ENCODE measurements at places on chromosomes 1 and 21.

- DNase-seq: no peak
Observed at GRCh38 chr1:9569267-9569666, 19.4 kb upstream of the TMEM201 start.

DNA sequence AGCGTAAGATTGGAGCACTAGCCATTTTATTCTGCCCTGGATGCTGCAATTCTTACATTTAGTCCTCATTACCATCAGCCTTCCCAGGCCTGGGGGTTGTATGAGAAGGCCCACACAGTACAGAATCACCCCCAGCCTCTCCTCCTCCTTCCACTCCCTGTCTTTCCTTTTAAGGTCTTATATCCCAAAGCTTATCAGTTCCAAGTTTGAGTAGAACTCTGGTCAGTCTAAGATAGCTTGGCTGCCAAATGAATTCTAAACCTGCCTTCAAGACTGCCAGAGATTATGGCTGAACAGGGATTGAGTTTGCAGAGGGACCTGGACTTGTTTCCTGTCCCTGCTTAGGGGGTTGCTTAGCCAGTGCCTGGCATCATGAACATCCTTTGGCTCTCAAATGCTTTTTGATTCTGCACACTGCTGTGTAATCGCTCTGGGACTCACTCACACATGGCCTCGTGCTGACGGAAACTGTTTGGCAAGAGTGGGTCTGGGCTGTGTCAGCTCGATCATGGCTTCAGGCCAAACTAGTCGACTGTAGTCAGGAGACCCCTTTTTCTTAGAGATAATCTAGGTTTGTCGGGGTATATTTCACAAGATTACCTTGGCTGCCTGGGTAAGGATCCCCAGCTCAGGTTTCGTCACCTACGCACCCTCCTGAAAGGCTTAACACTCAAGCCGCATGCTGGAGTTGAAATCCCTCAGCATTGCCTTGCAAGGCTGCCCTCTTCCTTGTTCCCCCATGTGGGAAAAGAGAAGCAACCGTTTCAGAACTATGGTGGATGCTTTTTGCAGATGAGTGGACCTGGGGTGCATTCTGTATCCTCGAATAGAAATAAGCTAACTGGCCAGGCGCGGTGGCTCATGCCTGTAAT, 252.6 kb downstream of the NFIA start:
- no peak for DNase-seq

GRCh38 chr1:198797656-198798055, 158.8 kb downstream of the PTPRC start:
- no peak for DNase-seq

- no peak for DNase-seq
Observed at GRCh38 chr1:31580513-31580870, 4.2 kb downstream of the TINAGL1 start.

DNA sequence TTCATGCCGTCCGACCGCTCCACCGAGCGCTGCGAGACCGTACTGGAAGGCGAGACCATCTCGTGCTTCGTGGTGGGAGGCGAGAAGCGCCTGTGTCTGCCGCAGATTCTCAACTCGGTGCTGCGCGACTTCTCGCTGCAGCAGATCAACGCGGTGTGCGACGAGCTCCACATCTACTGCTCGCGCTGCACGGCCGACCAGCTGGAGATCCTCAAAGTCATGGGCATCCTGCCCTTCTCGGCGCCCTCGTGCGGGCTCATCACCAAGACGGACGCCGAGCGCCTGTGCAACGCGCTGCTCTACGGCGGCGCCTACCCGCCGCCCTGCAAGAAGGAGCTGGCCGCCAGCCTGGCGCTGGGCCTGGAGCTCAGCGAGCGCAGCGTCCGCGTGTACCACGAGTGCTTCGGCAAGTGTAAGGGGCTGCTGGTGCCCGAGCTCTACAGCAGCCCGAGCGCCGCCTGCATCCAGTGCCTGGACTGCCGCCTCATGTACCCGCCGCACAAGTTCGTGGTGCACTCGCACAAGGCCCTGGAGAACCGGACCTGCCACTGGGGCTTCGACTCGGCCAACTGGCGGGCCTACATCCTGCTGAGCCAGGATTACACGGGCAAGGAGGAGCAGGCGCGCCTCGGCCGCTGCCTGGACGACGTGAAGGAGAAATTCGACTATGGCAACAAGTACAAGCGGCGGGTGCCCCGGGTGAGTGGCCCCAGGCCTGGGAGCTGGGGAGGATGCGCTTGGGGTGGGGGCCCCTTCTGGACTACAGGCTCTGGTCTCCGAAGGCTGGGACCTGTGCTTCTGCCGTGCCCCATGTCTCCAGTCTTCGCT, 1.1 kb downstream of the SKI start:
- DNase-seq: no peak

- no peak for DNase-seq
Observed at GRCh38 chr1:66357478-66358197, 176.3 kb upstream of the SGIP1 start.

DNA sequence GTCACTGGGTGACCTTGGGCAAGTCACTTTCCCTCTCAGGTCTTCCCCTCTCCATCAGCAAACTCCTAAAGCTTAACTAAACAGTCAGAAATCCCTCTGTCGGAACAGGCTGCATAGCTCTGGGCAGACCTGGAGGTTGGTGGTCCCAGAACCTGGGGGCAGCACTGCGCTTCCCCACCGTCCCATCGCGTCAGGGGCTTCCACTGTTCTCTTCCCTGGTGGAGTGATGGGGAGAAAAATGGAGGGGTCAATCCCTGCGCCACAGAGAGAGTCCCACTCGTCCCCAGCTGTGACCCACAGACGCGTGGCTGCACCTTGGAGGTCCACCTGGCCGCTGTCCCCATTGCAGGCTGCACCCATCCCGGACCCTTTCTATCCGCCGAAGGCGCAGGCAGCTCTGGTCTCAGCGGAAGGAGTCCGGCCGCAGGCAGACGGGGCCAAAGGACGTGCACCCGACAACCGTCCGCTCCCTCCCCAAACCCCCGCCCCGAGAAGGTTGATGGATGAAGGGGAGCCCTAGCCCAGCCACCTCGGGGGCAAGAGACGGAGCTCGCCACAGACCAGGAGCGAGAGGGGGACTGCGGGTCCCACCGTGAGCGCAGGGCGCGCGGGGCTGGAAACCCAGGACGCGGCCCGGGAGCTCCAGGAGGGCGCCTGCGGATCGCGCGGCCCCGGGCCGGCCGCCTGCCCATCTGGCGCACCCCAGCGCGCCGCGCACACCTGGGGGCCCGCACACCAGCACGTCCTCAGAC, 588 bp upstream of the WNT3A start:
- no peak for DNase-seq

DNA sequence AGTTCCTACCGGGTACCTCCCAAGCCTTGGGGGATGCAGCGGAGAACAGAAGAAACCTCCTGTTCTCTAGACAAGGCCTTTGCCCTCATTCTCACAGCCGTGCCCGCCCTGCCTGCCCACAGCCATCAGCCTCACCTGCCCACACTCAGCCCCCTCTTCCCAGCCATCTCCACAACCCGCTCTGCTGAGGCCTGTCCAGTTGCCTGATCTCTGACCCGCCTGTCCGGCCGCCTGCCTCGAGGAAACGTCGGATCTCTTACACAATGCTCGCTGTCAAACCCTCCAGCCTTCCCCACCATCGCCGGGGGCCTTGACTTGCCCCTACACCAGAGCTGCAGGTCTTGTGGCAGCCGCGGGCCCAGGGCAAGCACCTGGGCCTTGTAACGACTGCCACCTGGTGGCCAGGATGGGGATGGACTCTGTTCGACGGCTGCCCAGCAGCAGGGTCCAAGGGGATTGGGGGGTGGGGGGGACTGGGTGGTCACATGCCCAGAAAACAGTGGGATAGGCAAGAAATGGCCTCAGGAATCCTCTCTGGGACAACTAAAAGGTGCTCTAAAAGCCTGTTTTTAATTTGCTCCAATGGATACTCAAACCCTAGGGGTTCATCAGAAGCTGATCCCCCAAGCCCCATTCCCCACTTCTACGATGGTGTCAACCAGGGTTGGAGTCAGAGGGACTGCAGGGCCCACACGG, 31.0 kb downstream of the SLC45A1 start:
- DNase-seq: no peak

DNA sequence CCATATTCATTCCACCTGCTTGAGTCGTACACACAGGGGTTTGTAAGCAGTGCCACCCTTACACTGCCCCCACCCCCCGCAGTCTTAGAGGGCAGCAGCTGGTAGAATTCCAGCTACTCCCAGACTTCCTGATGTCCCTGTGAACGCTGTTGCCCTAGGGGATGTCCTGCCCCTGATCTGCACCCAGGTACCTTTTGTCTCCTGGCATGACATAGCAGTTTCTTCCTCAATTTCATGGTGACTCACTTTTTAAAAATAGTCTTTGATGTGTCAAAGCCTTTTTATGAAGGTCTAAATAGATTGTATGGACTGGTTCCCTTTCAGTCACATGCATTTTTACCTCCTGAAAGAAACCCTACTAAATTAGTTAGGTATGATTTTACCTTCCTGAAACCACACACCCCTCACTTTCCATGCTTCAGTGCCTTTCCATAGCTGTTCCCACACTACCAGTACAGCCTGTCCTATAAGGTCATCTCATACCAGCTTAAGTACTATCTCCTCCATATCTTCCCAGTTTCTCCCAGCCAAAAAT, 76.4 kb downstream of the ST3GAL3 start:
- DNase-seq: no peak

DNA sequence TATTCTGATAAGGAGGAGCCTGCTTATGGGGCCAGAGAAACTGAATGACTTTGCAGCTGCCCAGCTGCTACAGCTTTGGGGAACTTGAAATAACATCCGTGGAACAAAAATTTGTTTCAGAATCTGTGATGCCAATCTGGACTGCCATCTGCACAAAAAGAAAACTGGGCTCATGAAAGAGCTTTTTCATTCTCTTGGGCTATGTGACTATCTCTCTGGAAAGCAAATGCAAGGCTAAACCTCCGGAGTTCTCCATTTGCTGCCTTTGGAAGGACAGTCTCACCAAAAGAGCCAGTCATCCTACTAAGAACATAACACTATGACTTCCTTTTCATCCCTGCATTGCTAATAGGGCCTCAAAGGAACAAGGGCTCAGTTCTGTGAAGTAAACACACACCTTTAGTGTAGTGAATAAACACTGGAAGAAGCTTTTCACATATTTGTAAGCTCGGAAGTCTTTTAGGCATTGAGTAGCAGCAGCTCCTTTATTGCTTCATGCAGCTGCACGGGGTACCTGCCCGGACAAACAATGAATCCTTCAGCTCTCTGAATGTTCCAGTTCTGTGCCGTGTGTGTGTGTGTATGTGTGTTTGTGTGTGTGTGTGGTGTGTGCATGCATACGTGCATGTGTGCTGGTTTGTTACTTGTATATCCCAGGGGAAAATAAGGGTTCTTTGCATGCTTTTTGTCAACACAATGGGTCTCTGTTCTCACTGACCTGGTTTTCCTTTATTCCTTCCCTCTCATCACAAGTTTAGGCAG, 255.5 kb upstream of the SGIP1 start:
- DNase-seq: peak; percentile 23

- DNase-seq: no peak
Observed at GRCh38 chr1:115329965-115330364, 8.1 kb downstream of the NGF start.

DNA sequence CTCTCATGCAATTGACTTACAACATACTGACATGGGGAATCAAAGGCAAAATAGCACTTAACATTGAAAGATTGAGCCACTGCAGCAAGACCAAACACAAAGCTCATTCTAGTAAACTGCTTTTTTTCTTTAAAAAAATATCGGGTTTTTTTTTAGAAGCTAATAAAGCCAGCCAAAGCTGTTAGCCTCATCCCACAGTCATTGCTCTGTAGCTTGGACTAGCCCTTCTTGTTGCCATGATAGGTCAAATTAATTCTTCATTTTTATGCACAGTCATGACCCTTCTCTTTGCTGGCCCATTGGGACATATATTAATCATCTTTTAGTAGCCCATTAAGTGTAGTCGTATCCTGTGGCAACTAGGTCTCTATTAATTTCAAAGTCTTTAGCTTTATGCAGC, 231.3 kb downstream of the ADGRL2 start:
- no peak for DNase-seq

DNA sequence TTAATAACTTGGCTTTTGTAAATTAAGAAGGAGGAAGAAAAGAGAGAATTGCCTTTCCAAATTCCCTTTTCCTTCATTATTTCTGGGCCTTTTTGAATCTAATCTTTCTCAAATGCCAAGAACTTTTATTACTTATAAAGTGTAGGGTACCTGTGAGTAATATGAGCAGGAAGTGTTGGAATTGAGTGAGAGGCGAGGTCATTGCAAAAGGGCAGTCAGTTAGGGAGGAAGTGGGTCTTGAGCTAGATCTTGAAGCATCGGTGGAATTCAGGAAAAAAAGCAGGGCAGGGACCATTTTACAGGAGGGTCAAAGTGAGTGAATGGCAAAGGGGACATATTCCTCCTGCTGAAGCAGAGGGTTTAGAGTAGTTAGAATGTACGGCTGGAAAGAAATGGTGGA, 23.4 kb downstream of the DDI2 start:
- DNase-seq: no peak

DNA sequence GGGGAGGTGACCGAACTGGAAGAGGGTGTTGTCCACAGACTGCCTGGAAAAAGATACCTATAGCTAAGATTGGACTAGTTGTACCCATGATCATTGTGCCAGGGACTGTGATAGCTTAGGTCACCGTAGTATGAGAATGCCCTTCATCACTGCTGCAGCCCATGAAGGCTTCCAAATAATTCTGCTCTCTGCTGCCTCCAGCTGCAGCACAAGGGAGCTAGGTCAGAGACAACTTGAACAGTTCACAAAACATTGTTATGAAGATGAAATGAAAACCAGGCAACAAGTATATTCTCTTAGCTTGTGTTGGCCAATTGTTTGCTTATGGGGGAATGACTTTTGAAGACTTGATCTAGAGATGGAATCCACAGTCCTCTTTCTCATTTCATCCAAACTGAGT, 246.7 kb downstream of the MRPL39 start:
- no peak for DNase-seq

GRCh38 chr1:67880056-67880601, 46.9 kb upstream of the GNG12 start:
- DNase-seq: no peak

GRCh38 chr1:43062527-43063095, 103.9 kb upstream of the SLC2A1 start:
- DNase-seq: no peak

- no peak for DNase-seq
Observed at GRCh38 chr1:201695607-201696006, 133.3 kb upstream of the IPO9 start.

DNA sequence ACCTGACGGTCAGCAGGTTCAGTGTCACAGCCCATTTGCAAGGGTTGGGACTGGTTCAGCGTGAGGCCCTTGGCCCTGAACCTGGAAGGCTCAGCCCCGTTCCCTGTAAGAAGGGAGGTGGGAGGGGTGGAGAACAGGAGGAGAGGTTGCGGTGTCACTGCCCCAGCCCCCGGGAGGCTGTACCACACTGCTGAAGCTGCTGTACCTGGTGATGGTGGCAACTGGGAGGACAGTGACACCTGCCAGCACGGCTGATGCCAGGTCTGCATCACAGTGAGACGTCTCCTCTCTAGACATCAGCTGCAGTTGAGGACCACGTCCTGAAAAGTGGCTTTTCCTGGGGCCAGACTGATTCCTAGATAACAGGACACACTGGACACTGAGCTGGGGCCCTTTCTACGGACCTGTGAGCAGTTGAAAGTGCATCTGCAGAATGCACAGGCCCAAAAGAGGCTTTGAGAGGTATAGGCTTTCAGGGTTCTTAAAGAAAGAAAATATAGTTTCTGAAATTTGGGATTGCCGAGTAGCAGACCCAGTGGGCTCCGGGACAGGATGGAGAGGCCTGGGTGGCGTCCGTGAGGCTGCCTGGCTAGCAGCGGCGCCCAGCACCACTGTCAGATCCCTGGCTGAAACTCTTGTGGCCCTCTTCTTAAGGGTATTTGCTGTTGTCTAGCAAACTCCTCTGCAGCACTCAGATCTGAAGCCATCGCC, 47.7 kb downstream of the COQ8A start:
- no peak for DNase-seq

GRCh38 chr1:22471610-22472009, 20.0 kb downstream of the ZBTB40 start:
- DNase-seq: no peak
